ENCODE measurements at places on chromosomes 7 and 10.
A peak's percentile ranks its signal among the peaks of the same experiment; 100 is the strongest.

GRCh38 chr7:132485600-132486273 lies 90.5 kb downstream of the PLXNA4 start:
- DNase-seq: no peak

GRCh38 chr7:371779-372545 lies 82.0 kb downstream of the FOXL3 start:
- DNase-seq: peak; percentile 26

- no peak for DNase-seq
Observed at GRCh38 chr7:26856176-26856985, 8.0 kb downstream of the SKAP2 start.

GRCh38 chr7:47652591-47652990 lies 70.7 kb upstream of the TNS3 start:
- no peak for DNase-seq

GRCh38 chr10:29914986-29915785 lies 144.2 kb downstream of the JCAD start:
- no peak for DNase-seq

DNA sequence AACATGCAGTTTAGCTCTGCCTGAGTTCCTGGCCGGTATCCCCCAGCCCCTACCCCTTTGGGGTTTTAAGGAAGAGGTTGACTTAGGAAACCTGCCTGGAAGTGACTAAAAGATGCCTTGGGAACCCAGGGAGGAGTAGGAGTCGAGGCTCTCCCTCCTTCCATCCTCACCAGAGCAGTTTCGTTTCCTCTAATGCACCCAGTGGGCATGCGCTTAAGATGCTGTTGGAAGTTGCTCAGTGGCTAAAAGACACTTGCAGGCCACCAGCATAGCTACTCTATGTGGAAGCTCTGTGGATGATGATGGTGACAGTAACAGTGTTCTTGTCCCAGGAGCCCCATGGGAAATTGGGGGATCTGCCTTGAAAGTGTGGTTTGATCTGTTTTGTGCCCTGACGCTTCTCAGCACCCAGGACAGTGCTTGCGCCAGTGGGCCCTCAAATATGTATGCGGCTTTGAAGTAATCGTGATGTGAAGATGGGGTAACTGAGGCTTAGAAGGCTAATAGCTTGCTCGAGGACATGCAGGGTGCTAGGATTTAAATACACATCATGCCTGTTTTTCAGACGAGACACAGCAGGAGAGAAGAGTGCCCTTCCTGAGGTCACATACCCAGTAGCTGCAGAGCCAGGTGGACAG lies 32.0 kb downstream of the TBATA start:
- DNase-seq: no peak

DNA sequence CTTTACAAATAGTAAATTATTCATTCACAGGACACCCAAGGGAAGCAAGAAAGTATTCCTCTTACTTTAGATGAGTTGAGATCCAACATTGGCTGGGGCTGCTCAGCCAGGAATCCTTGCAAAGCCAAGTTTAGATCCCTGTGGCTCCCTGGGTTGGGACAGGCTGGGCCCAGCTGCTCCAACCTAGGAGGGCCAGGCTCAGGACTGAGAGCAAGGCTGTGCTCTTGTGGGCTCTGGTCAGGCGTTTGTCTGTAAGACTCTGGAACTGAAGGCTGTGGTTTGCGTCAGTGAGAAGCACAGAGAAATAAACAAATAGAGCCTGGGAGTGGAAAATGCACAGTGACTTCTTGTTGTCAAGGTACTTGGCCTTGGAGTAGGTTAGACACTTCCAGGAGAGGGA lies 53.2 kb upstream of the TMEM273 start:
- DNase-seq: no peak

GRCh38 chr7:133571076-133571475 lies 318.2 kb downstream of the EXOC4 start:
- no peak for DNase-seq

- no peak for DNase-seq
Observed at GRCh38 chr10:43574906-43575305, 490 bp upstream of the ZNF239 start.

GRCh38 chr7:13259930-13260329 lies 572.5 kb downstream of the ARL4A start:
- DNase-seq: no peak

GRCh38 chr10:129894698-129895097 lies 69.4 kb downstream of the EBF3 start:
- DNase-seq: no peak

- no peak for DNase-seq
Observed at GRCh38 chr10:59807629-59808620, 54.7 kb upstream of the MRLN start.

- DNase-seq: no peak
Observed at GRCh38 chr10:131946321-131946751, 35.4 kb downstream of the BNIP3 start.

DNA sequence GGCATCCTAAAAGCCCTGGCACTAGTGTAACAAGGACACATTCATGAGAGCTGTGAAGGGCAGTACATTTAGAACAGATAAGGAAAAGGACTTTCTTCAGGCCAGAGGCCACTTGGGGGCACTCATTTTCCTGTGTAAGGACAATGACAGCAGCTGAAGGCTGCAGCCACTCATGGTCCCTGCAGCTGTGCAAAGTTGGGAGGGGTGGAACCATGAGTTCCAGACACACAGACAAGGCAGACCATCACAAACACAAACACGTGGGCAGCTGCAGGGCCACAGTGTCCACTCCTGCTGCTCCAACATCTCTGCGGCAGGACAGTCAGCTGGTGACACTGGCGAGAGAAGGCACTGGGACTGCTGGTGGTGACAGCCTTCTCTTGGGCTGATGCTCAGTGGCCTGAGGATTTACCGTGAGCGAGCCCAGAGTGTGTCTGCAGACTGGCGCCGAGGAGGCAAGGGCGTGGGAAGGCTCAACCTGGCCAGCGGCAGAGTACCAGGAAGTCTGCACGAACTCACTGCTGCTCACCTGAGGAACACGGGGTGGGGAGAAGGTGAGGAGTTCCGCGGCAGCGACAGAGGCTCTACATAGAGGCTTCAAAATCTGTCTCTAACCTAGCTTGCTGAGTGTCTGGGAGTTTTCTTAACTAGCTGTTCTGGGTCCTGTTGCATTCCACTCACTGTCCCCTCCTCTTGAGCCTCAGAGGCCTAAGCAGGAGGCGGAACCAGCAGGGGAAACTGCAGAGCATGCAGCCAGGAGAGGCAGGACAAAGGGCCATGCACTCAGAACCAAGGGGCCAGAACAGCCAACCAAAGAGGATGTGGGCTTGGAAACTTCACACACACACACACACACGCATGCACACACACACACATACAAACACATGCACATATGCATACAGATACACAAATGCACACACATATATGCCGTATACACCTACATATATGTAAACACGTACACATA lies 76.5 kb upstream of the DDC start:
- no peak for DNase-seq

GRCh38 chr7:25707768-25708620 lies 444.0 kb upstream of the NFE2L3 start:
- no peak for DNase-seq

GRCh38 chr7:15332956-15333355 lies 228.9 kb downstream of the AGMO start:
- no peak for DNase-seq

GRCh38 chr7:8214244-8214824 lies 47.6 kb downstream of the ICA1 start:
- no peak for DNase-seq

GRCh38 chr7:95700917-95701316 lies 71.4 kb upstream of the DYNC1I1 start:
- no peak for DNase-seq

DNA sequence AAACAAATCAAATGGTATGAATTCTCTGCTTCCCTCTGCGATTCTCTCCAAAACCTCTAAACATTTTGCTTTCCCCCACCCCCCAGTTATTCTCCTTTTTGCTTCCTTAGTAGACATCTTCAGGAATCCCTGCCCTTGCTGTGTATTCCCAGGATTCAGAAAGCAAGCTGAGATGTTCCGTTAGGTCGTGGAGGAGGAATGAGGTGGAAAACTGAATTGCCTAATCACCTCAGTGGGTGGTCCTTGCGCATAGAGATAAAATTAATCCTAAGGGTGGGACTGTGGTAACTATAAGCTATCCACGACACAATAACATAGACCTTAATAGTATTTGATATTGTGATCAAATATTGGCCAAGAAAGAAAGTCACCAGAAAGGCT lies 49.1 kb upstream of the SEMA3C start:
- no peak for DNase-seq

DNA sequence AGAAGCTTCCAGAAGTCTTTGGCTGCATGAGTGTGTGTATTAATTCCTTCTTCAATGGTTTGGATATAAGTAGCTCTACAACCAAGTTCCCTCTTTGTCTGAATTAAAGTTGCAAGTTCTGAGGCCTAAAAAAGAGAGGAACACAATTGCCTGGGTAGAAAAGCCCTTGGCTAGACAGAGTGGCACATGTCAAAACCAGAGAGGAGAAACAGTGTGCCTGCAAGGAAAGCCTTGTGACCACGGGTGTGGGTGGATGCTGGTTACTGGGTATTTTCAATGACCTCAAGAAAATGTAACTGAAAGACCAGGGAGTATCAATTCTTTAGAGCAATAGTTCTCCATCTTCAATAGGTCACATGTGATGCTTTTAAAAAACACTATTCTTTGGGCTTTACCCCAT lies 148.3 kb downstream of the SVIL start:
- no peak for DNase-seq

- no peak for DNase-seq
Observed at GRCh38 chr7:91098566-91098965, 165.7 kb upstream of the FZD1 start.

DNA sequence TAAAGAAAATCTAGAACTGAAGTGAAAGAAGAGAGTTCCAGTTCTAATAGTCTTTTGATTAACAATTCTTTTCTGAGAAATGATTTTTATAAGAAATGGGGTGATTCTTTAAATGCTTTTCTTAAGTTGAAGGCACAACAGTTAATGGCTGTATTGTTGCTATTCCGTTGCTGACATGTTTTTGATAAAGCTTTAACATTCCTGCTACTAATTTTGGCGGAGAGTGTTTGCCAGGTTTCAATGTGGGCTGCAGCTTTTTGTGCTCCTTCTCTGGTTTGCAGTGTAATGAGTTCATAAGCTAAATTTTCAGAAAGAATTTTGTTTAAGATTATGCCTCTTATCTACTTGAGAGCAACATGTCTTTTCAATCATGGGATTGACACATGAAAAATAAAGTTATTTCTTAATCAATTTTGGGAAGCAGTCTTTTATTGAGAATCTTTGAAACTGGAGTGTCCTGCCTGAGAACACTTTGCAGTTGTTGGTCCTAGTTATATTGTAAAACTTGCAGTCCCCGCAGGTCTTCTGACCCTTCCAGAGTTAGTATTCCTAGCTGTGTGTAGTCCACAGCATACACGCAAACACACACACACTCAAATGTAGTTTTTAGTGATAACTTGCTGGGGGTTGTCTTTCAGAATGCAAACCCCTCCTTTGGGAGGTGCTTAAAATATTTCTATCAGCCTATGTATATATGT lies 56.7 kb downstream of the COL17A1 start:
- DNase-seq: no peak

DNA sequence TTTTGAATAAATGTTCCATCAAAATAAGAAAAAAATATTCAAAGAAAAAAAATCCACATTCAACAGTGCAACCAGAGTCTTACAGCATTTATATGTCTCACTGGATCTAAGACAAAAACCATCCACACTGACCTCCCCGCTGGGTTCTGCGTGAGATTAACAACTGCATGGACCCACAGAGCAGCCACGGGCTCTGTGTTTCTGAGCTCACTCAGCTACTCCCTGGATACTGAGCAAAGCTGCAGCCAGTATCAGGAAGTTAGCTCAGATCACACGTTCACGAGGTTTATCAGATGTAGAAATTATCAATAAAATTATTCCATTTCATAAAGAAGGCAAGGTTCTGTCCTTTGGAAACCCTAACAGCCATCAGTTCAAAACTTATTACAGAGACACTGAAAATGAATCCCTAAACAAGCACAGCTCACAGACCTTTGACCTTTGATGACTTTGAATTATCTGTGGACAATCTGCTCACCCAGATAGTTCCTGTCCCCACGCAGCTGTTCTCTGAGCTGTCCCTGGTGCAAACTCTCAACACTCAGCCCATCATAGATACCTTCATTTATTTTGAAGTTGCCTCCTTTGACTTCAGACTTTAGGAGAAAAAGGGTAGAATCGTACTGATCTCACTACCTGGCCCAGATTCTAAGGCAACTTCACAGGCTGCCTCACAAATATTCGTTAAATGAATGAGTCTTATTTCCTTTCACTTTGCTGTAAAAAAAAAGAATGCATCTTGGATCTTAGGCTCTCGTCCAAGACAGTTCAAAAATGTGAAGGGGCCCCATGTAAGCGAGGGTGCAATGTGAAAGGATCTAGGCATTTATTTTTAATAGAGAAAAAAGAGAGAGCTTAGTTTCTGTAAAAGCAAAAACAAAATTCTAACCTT lies 67.7 kb upstream of the SVIL start:
- no peak for DNase-seq

DNA sequence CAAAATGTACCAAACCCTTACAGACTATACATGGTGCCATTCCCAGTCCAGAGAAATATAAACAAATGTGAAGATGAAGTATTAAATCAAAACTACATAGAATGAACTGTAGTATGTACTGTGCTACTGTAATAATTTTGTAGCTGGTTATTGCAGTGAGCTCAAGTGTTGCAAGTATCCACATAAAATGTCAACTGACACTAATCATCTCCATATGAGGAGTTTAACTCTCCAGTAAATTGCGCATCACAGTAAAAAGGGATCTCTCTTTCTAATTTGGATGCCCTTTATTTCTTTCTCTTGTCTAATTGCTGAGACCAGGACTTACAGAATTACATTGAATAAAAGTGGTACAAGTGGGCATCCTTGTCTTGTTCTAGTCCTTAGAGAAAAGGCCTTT lies 165.5 kb downstream of the CPED1 start:
- DNase-seq: no peak

GRCh38 chr7:69190763-69191162 lies 407.5 kb upstream of the AUTS2 start:
- DNase-seq: no peak

DNA sequence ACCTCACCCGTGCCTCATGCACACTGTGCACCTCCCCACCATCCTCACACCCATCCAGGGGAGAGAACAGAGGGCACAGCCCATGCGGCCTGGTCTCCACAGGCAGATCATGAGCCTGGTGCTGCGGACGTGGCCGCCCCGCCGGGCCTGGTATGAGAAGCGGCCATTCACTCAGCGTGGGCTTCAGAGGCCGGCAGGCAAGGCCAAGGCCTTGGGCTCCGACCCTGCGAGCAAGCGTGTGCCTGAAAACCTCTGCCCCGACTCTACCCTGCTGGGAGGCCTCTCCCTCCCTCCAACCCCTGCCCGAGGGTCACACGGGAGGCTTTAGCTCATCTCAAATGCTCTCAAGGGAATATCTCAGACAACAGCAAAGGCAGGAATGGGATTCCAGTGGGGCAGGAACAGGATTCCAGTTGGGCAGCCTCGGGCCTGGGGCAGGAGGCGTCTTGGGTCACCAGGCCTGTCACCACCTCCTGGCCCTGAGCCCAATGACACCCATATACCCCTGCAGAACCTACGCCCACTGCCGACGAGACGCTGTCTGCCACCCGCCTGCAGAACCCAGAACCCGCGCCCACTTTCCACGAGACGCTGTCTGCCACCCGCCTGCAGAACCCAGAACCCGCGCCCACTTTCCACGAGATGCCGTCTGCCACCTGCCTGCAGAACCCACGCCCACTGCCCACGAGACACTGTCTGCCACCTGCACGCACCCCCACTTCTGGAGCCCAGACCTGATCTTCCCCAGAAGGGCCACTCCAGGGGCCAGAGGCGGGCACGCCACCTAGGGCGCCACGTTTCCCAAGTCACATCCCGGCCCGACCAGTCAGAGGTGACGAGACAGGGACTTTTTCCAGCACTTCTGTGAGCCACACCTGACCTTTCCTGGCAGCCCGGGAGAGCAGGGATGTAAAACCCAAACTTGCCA lies 38.9 kb downstream of the ADAP1 start:
- no peak for DNase-seq

Measured in activated naive CD8-positive, alpha-beta T cell treated with anti-CD3 and anti-CD28 coated beads, Interleukin-2, amount 10 ng/mL, durations not matched to agents 7 days and 5 days (primary cell).